Tongue (tissue), 3 donors: ENCODE measurements at places on chromosomes 11 and 22.
A peak's percentile ranks its signal among the peaks of the same experiment; 100 is the strongest.

GRCh38 chr11:117143390-117143789, 697 bp upstream of the PAFAH1B2 start:
- DNase-seq: peak; percentile 73

- DNase-seq: no peak
Measured at GRCh38 chr11:13278609-13279486, 1.3 kb downstream of the BMAL1 start.

- no peak for DNase-seq
Measured at GRCh38 chr11:125994509-125994908, 48.7 kb downstream of the VSIG10L2 start.

GRCh38 chr11:130124096-130124495, 35.5 kb upstream of the ST14 start:
- DNase-seq: peak; percentile 45

- no peak for DNase-seq
Measured at GRCh38 chr11:106442032-106442431, 364.6 kb downstream of the AASDHPPT start.

DNA sequence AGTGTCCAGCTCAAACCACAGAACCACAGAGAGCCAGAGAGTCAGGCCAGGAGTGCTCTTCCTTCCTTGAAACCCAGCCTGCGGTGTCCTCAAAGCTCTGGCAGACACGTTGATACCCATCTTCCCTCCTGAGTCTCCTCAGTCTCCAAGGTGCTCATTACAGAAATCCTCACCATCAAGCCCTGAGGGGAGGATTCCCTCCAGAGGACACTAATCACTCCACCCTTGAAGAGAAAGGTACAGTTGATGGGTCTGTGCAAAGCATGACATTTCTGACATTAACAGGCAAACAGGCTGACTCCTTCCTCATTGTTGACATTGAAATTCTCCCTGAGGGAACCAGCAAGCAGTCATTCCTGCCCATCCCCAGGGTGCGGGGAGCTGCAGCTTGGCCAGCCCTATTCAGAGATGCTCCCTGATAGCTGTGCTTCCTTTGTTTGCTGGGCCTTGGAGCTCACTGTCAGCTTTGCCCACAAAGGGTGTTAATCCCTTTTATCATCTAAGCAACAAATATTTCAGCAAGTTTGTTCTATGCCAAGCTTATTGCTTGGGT, 101.7 kb upstream of the CSNK2A3 start:
- no peak for DNase-seq

- DNase-seq: no peak
Measured at GRCh38 chr11:126049159-126049558, 13.5 kb downstream of the CDON start.

- DNase-seq: no peak
Measured at GRCh38 chr11:134413043-134413825, 1.2 kb upstream of the B3GAT1 start.

DNA sequence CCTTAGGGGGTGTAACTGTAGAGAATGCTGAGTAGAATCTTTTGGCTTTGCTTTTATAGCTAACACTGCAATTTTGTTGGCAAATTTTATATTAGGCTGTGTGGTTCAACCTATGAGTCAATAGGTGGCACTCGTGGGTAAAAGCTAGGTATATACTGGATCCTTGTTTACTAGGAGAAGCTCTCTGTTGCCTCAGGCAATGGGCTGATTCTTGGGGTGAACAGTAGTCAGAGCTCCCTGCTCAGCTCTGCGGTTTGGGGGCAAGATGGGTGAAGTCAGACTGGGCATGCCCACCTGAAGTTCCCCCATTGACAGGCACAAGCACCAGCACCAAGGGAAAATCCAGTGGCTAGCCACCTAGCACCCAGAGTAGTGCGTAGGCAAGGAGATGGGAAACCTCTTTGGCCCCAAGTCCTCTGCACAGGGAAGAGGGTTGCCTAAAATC, 238.7 kb downstream of the FAM181B start:
- DNase-seq: no peak

DNA sequence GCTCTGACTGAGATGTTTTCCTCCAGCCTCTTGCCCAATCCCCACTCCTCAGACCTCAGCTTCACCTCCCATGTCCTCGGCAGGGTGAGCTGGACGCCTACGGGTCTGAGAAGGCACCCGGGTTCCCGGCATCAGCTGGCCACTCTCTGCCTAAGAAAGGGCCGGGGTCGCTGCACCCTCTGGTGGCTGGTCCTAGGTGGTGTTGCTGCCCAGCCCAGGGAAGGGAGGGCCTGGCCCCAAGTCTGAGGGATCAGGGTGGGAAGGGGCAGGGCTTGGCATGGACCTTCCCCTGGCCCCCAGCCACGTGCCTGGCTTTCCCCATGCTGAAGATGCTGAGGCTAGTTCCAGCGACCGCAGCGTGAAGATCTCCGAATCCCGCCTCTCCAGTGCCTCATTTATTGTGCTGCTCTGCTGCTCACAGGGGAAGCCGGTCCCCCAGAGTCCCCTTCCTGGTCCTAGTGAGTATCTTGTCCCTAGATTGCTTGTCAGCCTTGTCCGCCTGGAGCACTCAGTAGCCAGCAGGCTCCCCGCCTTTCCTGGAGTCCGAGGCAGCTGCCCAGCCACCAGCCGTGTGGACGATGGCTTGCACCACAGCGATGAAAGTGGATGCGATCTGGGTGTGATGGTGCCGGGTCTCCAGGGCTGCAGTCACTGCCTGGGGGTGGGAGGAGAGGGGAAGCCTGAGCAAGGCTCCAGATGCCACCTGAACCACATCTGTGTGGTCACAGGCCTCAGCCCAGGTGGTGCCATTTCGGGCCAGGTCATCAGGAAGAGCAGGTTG, 2.9 kb upstream of the GGT5 start:
- peak; percentile 92 for DNase-seq

DNA sequence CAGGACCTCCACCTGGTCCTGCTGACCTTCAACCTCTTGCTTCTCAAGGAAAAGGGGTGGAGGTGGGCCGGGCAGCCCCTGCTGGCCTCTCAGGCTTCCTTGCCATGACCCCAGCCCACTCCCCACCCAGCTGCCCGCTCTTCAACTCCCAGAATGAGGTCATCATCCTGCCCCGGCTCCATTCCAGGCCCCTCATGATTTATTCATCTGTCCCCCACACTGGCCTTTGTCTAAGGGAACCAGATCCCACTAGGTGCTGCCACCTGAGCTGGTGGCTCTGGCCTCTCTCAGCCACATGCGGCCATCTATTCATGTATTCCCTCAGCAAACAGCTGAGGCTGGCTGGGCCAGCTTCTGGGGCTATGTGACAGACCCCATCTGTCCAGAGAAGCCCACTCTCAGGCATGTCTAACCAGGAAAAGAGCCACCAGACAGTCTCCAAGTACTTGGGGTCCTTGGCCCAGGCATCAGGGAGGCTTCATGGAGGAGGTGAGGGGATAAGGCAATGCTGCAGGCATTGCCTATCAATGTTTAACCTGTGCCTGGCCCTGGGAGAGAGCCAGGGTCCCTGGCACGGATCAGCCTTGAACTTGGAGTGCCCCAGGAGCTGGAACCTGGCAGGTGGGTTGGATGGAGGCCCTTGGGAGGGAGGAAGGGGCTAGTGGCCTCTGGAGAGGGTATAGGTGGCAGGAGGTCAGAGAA, 2.2 kb upstream of the CABP2 start:
- DNase-seq: no peak

- DNase-seq: no peak
Measured at GRCh38 chr11:5547982-5548381, 358 bp downstream of the OR52H1 start.

GRCh38 chr22:35988030-35988429, 40.6 kb downstream of the RBFOX2 start:
- no peak for DNase-seq

- peak; percentile 11 for DNase-seq
Measured at GRCh38 chr22:25883482-25884033, 141.6 kb downstream of the MYO18B start.

GRCh38 chr22:24129263-24129651, 52.0 kb upstream of the SUSD2 start:
- DNase-seq: no peak

DNA sequence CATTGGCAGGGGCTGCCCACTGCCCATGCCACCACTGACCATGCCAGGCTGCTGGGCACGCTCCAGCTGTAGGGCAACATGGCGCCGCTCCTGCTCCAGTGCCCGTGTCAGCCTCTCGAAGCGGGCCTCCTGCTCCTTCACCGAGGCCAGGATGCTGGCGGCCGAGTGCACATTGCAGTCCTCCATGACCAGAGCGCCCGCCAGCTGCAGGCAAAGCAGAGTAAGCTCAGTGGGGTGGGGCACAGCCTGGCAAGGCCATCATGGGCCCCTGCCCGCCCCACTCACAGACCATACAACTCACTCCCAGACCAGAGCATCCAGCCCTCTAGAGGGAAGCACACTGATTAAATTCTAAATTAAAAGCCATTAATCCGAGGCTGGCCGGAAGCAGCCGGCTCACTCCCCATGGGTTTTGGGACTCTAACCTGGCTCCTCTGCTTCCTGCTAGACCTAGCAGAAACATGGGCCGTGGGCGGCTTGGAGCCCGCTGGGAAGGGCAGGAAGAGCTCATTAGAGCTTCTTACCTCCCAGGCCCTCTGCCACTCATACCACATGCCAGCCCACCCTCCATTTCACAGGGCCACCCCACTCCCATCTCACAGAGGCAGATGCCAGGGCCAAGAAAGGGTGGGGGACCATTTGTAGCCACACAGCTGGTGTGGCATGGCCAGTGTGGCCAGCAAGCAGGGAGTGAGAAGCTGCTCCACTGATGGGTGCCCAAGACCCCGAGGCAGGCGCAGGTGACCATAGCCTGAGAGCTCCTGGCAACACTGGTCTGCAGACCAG, 25.8 kb downstream of the ARVCF start:
- DNase-seq: no peak

DNA sequence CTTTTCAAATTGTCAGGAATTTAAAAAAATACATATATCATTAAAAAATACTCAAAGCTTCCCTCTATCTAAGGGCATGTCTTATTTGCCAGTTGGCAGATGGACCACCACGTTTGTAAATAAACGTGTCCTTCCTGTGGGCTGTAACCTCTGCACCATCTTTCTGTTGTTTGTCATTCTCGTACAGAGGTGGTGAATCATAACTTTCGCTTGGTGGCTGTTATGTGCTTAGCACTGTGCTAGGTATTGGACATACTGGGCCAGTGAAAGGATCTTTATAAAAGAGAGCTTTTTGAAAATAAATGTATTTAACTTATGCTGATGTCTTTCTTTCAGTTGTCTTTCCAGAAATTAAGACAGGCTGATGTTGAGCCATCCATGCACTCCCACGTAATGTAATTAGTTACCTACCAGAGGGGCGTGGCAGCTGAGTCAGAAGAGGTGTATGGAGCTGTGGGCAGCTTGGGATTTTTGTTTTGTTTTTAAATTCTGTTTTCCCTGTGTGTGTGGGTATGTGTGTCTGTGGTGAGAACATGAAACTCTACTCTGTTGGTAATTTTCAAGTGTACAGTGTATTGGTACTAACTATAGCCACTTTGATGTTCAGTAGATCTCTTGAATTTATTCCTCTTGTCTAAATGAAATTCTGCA, 62.7 kb downstream of the TECTA start:
- DNase-seq: no peak

- no peak for DNase-seq
Measured at GRCh38 chr11:24311974-24312373, 184.9 kb upstream of the LUZP2 start.

DNA sequence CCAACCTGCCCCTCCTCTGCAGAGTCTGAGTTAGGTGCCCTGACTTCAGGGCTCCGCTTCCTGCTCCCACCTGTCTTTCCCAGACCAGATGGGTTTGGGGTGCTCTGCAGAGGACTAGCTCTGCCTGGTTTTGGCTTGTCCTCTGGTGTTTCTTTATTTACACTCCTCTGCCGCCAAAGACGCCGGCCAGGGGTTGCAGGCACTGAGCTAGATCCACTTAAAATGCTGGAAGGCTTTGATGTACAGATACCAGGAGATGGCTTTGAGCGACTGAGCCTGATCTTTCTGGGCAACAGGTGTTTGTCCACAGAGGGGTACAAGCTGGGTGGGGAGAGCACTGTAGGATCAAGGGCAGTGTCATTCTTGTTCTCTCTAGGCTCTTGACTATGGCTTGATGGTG, 3.9 kb downstream of the SELENOH start:
- DNase-seq: no peak

DNA sequence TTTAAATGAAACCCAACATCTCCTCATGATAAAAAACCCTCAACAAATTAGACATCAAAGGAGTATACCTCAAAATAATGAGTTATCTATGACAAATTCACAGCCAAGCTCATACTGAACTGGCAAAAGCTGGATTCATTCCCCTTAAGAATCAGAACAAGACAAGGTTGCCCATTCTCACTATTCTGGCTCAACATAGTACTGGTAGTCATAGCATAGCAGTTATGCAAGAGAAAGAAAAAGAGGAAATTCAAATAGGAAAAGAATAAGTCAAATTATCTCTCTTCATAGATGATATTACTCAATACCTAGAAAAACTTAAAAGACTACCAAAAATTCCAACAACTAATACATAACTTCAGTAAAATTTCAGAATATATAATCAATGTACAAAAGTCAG, 29.4 kb upstream of the XKR3 start:
- no peak for DNase-seq

- no peak for DNase-seq
Measured at GRCh38 chr11:10628508-10629236, 60.2 kb upstream of the LYVE1 start.

GRCh38 chr11:72781063-72781312, 12.9 kb downstream of the STARD10 start:
- peak; percentile 59 for DNase-seq

DNA sequence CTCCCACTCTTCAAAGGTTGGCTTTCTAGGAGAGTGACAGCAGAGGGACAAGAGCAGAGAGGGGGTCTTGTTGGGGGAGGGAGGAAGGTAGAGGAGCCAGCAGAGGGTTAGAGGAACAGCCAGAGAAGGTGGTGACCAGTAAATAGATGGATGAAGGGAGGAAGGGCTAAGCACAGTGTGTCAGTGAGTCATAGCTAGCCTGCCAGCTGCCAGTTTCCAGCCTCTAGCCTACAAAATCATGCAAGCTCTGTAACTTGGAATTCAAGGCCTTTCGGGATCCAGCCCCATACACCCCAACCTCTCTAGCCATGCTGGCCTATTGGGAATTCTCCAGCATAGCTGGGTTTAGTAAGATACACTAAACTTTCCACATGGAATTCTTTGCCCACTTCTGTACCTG, 147.4 kb upstream of the TEAD1 start:
- no peak for DNase-seq

GRCh38 chr11:82012276-82012675, 721.4 kb downstream of the FAM181B start:
- no peak for DNase-seq

DNA sequence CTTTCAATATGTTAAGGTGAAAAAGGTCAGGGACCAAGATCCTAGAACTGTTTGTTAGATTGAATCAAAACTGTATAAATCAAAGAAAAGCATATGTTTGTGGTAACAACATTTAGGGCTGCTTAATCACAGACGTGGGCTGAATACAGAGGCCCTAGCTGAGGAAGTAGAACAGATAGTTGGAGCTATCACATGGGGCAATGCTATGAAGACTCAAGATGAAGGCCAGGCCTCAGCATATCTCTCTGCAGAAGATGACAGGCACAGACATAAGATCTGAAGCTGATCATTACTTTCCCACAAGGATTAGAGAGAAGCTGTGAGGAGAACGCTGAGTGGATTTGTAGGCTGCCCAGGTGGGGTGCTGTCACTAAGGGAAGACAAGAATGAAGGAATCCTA, 158.6 kb upstream of the CARD18 start:
- no peak for DNase-seq

- peak; percentile 79 for DNase-seq
Measured at GRCh38 chr22:29625090-29625825, 21.8 kb downstream of the NF2 start.
